ENCODE measurements at places on chromosomes 12 and 14. TPM values are rescaled to one million over a fixed set of nuclear protein-coding genes. Genes with fewer than 3 reads are reported as not detected.

The LRRC10 gene
- not detected for total RNA-seq

The SMIM41 gene
- total RNA-seq = 2.9 TPM

GRCh38 chr14:67575684-67576083, 24.4 kb downstream of the PIGH start:
- DNase-seq = no peak

DNA sequence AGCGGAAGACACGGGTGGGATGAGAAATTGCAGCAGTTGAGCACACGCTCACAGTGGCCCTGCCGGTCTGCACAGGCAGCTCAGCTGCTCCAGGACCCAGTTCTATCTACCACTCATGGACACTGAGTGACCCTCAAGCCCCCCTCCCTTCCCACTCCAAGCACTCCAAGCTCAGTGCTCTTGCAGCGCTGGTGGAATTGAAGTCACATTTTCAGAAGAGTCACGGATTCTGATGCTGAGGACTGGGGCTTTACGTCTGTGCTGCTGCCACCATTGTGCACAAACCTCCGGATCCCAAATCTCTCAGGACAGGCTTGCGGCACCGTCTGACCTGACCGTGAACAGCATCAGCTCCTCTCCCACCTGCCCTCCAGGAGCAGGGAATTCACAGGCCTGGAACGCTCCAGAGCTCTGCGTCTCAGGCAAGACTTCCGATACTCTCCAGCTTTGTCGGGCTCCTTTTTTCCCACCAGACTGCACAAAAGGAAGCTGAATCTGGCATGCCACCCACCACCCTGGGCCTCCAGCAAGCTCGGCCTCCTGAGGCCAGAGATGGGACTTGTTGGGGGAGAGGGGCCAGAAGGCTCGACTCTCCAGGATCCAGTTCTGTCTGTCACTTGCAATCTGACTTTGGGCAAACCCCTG, 213.1 kb upstream of the RTL1 start:
- DNase-seq = peak; percentile 79

- DNase-seq = no peak
These were observed 167.9 kb downstream of the PRKD1 start for GRCh38 chr14:29759521-29760340.
